ENCODE measurements at places on chromosomes 4 and X. TPM values are rescaled to one million over a fixed set of nuclear protein-coding genes. Genes with fewer than 3 reads are reported as not detected.

Gene RNF128
- 11.0 TPM for total RNA-seq

Gene PCDH10
- 21.6 TPM for total RNA-seq

Gene EGFL6
- total RNA-seq: 7.7 TPM

Gene GAK
- 73.1 TPM for total RNA-seq

Gene PABPC1L2A
- total RNA-seq: not detected
